Uterus (tissue), 4 donors: ENCODE measurements at places on chromosomes 13 and 19.

- no peak for DNase-seq
Observed at GRCh38 chr13:105611424-105611823, 924.0 kb downstream of the EFNB2 start.

DNA sequence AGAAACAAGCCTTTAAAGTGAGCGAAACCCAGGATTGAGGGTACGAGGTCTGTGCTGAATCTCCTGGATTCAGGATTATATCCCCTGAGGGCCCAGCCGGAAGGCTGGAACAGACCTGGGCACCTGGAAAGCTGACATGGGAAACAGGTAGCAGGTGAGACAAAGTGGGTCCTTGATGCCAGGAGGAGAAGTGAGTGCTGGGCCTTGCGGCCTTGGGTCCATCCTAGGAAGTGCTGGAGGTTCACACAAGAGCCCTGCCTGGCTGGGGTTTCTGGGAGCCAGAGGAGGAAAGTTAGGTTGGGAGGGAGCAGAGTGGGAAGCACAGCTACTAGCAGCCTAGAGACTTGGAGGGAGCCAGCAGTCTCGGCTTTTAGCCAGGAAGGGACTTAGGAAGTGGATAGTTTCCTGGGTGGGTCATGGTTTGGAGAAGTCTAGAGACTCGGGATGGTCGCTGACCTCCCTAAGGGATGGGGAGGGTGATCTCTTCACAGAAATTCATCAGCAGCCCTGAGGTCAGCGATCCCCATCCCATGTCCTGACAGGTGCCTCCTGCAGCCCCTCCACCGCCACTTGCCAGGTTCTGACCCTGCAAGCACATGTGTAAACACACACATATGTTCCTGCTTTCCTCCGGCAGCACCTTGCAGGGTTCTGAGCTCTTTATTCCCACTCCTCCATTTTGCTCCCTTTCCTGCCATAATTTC is 29.4 kb upstream of the ZNF492 start:
- no peak for DNase-seq

DNA sequence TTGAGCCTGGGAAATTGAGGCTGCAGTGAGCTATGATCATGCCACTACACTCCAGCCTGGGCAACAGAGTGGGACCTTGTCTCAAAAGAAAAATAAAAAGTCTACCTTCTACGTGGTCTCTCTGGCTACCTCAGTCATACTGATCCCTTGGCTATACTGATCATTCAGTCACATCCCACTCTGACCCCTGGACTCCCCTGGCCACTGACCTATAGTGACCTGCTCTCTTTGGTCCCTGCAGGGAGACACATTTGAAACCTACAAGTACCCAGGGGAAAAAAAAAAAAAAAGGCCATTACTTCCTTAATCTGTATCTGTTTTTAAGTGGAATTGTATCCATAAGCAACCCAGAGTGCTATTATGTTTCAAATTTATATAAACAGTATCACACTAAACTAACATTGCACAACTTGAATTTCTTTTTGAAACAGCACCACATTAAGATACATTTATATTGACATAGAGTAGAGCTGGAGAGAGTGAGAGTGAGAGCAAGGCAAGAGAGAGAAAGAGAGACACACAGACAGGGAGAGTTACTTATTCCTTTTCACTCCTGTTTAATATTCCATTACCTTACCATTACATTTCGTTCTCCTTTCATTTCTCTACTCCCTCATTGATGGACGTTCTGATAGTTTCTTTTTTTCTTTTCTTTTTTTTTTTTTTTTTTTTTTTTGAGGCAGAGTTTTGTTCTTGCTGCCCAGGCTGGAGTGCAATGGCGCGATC is 23.7 kb upstream of the CERS4 start:
- DNase-seq: no peak

- DNase-seq: no peak
Observed at GRCh38 chr13:30851697-30852096, 54.4 kb upstream of the MEDAG start.

DNA sequence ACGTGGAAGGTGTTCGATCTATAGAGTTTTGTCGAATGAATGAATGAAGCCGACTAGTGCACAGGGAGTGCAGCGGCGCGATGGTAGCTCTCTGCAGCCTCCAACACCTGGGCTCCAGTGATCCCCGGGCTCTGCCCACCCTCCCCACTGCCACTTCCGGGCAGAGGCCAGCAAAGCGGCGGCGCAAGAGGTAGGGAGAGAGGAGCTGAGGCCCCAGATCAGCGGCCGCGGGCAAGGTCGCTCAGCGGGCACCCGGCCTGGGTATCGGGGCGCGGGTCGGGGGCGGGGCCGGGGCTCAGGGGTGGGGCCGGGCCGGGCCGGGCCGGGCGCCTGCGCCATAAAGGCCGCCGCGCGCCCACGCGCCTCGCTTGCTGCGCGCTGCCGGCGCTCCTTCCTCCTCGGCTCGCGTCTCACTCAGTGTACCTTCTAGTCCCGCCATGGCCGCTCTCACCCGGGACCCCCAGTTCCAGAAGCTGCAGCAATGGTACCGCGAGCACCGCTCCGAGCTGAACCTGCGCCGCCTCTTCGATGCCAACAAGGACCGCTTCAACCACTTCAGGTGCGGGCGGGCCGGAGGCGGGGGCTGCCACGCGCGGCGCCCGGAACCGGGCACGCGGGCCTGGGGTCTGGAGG is at the start of gene GPI:
TSS of gene GPI (plus strand) at position 367 of the 633 bp plus-strand sequence. CDS start at position 438, 71 bp downstream.
- DNase-seq: peak; percentile 39

DNA sequence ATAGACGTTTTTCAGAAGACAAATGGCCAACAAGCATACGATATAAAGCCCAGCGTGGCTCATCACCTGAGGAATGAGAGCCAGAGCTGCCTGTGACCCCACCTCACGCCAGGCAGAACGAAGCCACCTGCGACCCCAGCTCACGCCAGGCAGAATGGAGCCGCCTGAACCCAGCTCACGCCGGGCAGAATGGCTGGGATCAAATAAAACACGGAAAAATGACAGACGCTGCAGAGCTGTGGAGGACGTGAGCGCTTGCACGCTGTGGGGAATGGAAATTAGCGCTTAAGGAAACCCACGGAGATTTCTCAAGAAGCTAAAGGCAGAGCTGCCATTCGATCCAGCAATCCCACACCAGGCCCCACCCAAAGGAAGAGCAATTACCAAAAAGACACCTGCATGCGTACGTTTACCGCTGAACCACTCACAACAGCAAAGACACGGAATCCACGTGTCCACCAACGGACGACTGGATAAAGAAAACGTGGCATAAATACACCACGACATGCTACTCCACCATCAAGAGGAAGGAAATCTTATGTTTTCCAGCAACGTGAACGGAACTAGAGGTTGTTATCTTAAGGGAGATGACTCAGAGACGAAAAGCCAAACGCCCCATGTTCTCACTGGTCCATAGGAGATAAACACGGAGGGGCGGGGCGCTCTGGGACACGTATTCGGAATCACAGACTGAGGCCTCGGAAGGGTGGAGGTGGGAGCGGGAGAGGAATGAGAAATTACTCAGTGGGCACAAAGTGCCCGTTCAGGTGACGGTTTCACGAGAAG is 30.7 kb upstream of the C13orf46 start:
- no peak for DNase-seq
